Tibial nerve (tissue), 4 donors: ENCODE measurements at places on chromosomes 6 and 20.

GRCh38 chr6:3327403-3327802 is 68.7 kb downstream of the PSMG4 start:
- DNase-seq, result no peak

DNA sequence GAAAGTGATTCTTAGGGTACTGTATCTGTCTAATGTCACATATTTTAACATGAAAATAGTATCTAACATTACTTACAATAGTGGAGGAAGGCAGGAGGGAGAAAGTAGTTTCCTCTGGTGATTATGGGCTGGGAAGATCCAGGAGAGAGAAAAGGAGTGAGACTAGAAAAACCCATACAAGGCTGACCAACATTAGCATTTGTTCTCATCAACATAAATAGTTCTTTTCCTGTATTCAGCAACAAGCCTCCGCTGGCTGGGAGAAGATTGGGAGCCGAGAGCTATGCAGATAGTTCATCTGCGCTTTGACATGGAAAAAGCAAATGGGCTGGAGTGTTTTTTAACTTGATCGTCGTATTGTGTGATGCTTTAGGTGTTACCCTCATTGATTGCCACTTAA is 239.4 kb downstream of the PHACTR1 start:
- DNase-seq, result no peak

DNA sequence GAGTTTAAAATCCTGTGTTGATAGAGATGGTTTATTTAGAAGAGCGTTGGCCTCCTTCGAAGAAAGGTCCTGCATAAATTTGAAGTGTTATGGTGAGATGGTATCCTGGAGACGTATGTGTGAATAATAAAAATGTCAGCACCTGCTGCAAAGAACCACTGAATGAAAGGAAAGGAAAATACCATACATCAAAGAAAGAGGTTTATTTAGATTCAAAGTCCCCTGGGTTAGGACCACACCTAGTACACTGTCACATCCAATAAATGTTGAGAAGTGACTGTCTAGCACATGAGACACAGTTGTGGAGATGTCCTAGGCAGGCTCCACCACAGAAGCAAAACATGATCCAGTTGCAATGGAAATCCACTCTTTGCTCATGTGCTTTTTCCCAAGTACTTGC is 214.7 kb downstream of the PAX1 start:
- DNase-seq, result no peak

DNA sequence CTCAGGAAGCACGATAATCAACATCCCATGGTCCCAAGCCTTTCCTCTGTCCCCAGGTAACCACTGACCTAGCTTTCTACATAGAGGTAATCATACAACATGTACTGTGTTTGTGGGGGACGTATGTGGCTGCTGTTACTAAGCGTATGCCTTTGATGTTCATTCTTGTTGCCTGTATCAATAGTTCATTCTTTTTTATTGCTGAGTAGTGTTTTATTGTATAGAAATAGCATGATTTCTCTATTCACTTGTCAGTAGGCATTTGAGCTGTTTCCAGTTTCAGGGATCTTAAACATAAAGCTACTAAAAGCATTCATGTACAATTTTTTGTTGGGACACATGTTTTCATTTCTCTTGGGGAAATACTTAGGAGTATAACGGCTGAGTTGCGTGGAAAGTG is 185.4 kb downstream of the PACRG start:
- DNase-seq, result no peak

- DNase-seq, result no peak
These were observed 175.3 kb upstream of the RALGAPA2 start for GRCh38 chr20:20887593-20888265.

GRCh38 chr6:97703661-97704060 is 420.6 kb upstream of the MMS22L start:
- no peak for DNase-seq

DNA sequence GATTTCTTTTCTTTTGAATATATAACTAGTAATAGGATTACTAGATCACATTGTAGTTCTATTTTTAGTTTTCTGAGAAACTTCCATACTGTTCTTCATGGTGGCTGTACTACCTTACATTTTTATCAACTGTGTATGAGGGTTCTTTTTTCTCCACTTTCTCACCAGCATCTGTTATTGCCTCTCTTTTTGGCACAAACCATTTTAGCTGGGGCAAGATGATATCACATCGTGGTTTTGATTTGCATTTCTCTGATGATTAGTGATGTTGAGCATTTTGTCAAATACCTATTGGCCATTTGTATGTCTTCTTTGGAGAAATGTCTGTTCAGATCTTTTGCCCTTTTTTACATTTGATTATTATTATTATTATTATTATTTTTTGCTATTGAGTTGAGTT is 86.1 kb upstream of the TCF21 start:
- DNase-seq, result no peak

DNA sequence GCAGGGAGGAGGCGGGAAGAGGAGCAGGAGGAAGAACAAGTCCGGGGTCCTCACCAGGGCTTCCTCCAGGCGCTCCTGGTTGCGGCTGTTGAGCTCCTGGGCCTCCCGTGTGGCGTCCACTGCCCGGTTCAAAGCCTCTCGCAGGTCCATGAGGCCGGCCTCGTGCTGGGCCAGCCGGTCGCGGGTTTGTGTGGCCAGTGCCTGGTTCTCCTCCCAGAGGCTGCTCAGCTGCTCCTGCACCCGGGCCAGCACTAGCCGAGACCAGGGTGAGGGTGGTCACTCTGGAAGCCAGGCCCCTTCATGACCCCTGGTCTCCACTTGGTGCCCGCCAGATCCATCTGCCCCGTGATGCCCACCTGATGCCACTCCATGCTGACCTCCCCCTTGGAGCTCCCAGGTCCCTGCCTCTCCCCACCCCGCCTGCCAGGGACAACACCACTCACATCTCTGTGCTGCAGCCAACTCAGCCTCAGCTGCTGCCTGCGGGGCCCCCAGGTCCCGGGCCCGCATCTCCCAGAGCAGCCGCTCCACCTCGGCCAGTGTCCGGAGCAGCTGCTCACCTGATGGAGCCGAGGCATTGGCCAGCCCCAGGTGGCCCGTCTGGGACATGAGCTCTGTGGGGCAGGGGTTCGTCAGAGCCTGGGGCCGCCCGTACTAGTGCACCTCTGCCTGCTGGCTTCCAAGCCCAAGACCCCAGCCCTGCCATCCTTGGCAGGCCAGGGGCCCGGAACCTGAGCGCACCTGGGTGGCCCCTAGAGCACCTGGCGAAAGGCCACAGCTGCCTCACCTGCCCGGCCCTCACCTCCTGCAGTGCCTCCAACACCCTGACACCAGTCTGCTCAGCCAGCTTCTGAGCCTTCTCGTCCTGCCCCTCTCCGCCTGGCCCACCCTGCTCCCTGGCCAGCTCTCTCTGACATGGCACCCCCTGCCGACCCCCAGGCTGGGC is 15.9 kb downstream of the ADRM1 start:
- DNase-seq, result no peak

DNA sequence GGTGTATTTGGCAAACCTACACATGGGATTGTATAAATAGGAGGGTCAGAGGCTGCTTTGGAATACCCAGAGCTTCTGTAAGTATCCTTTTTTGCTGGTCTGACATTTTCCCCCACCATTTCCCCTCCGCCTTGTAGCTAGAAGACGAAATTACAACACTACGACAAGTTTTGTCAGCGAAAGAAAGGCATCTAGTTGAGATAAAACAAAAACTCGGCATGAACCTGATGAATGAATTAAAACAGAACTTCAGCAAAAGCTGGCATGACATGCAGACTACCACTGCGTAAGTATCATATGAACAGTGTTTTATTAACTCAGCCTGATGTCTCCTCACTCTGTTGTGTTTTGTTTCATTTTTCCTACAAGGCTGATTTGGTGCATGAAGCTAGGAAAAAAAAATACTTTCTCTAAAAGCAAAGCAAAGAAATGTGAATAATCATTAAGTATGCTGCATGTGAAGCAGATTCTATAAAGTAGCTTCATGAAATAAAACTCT is 72.7 kb downstream of the HDDC2 start:
- DNase-seq, result no peak

GRCh38 chr6:157585274-157586087 is 204.5 kb downstream of the ZDHHC14 start:
- DNase-seq, result no peak

DNA sequence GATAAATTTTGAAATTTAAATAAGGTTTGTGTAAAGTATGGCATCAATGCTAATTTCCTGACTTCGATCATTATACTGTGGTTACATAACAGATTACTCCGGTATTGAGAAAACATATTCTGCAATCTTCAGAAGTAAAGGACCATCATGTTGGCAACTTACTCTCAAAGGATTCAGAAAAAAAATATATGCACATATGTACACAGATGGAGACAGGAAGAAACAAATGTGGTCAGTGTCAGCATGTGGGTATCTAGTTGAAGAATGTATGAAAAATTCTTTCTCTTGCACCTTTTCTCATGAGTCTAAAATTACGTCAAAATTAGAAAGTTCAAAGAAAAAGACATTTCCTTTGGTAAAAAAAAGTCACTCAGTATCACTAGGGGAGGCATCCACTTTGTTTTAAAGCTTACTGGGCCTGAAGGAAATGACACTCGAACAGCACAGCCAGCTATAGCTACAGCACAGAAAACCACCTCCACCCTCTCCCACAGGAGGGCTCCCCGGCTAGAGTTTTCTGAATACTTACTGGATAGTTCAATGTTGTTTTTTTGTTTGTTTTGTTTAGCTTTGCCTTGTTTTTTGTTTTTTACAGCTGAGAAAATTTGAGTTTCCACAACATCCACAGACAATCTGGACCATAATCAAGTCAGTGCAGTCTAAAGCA is 317.2 kb upstream of the AGPAT4 start:
- DNase-seq, result no peak
